Right cardiac atrium (tissue), 5 donors: ENCODE measurements at places on chromosomes 1 and 21. TPM values are rescaled to one million over a fixed set of nuclear protein-coding genes. Genes with fewer than 3 reads are reported as not detected.

Gene LEFTY1
- 0.50 TPM for total RNA-seq

Gene HJV
- 164 TPM for total RNA-seq

- DNase-seq: no peak
These were observed 125.4 kb downstream of the FOXD2 start for GRCh38 chr1:47563201-47563600.

DNA sequence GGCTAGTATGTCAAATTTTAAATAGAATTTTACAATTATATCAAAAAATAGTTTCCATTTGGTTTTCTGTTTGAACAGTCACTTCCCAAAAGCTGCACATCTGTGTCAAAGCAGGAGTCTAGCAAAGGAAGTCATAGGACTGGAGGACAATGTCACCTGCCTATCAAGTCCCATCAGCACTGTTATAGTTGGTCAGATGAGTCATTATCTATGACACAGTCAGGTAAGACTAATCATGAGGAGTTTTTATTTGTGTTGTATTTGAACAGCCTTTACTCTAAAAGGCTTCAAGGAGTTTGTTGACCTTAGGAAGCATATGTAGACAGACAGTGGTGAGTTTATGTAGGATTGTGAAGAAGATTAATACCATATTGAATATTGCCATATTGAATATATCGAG, 74.2 kb upstream of the QSOX1 start:
- DNase-seq: no peak

GRCh38 chr1:89732643-89733222, 88.1 kb upstream of the LRRC8D start:
- no peak for DNase-seq

GRCh38 chr1:9133870-9134585, 5.1 kb upstream of the GPR157 start:
- DNase-seq: no peak

GRCh38 chr1:234912548-234913277, 215.9 kb downstream of the TOMM20 start:
- DNase-seq: no peak
